ENCODE measurements at places on chromosomes 2 and 18.

GRCh38 chr2:54469484-54470053, 13.4 kb downstream of the SPTBN1 start:
- DNase-seq, result no peak

DNA sequence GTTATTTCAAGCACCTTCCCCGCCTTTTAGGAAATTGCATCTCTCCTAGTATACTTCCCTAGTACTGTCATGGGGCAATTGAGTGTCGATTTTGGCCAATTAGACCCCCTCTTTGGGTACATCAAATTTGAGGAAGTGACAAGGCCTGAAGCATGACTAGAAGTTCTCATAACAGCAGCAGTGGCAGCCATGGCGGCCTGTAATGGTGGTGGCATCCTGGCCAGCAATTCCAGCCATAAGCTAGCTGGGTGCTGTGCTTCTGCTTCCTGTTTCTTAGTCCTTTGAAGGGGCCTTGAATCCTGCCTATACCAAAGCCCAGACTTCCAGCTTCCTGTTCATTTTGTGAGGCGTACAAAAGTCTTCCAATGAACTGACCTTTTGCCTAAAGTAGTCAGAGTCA, 523.1 kb downstream of the PLCL1 start:
- DNase-seq, result no peak

GRCh38 chr2:231201475-231201814, 3.0 kb downstream of the ARMC9 start:
- DNase-seq, result no peak

DNA sequence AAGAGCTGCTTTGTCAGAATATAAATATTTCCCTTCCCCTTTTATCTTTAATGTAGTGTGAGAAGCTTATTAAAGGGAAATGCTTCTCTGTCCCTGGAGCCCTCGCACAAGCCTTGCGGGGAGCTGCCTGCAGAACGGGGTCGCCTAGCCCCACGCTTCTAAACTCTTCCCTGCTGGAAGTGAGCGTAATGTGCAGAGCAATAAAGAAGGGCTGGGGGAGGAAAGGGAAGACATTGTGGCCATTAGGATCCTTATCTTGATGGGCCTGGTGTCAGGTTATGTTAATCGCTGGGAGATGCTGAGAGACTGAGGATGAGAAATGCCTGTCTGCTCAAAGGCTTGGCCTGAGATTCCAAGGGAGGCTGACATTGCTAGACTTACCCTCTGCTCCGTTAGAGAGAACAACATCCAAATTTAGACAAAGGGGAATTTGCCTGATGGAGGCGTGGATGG, 18.9 kb upstream of the FZD7 start:
- DNase-seq, result no peak

- DNase-seq, result peak; percentile 87
Observed at GRCh38 chr18:80175451-80176204, 66.6 kb downstream of the ADNP2 start.

GRCh38 chr2:105487142-105488069, 88.6 kb upstream of the FHL2 start:
- no peak for DNase-seq

Measured in Jurkat, Clone E6-1 (cell line).